Memory B cell (primary cell): ENCODE measurements at places on chromosomes 12 and 14.

DNA sequence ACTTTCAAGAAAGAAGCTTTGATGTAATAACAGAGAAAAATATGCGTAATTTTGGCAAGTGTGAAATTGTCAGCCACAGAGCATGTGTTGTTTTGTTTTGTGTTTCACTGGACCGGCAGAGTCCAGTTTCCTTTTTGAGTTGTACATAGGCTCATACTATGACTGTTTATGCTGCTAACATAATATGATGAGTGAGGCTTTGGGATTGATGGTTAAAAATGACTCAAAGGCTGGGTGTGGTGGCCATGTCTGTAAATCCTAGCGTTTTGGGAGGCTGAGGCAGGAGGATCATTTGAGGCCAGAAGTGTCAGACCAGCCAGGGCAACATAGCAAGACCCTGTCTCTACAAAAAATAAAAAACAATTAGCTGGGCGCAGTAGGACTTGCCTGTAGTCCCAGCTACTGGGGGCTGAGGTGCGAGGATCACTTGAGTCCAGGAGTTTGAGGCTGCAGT lies 487.9 kb downstream of the PCNX1 start:
- no peak for DNase-seq

- DNase-seq: no peak
Measured at GRCh38 chr12:88327276-88327675, 185.2 kb downstream of the TMTC3 start.

- no peak for DNase-seq
Measured at GRCh38 chr14:104437703-104438102, 141.9 kb upstream of the C14orf180 start.

GRCh38 chr12:115912440-115912839 lies 365.1 kb downstream of the MED13L start:
- DNase-seq: no peak

DNA sequence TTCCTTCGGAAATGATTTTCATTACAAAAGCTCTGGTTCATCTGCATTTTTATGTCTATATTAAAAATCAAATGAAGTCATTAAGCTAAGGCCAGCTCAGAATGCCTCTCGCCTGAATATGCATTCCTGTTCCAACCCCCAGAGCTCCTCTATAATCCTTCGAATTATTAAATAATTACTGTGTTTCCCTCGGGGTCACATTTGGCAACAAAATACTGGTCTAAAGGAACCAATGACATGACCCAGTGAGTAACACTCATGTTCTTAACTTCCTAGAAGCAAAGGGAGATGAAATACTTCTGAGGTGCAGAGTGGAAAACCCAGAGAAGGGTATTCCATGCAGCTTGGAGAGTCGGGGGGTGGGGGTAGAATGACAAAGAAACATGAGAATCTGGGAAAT lies 68.3 kb downstream of the FOXN3 start:
- DNase-seq: no peak

GRCh38 chr14:86708846-86709339 lies 1178.9 kb downstream of the FLRT2 start:
- DNase-seq: no peak
